ENCODE measurements at places on chromosomes 2 and 18.

DNA sequence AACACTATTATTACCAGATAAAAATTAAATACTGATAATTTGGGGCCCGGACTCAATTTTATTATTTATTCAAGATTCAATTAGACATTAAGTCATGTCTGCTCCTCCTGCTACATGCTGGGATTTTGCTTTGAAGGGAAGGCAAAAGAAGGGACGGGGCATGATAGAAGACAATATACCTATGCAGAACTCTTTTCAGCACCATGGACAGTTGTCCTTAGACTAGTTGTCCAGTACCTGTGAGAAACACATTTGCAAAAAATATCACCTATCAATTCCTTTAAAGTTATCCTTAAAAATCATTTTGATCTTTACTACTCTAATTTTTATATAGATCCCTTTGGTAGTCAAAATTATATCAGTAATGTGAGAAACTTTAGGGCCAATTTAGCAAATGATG, 100.2 kb upstream of the SULT1C3 start:
- no peak for DNase-seq

DNA sequence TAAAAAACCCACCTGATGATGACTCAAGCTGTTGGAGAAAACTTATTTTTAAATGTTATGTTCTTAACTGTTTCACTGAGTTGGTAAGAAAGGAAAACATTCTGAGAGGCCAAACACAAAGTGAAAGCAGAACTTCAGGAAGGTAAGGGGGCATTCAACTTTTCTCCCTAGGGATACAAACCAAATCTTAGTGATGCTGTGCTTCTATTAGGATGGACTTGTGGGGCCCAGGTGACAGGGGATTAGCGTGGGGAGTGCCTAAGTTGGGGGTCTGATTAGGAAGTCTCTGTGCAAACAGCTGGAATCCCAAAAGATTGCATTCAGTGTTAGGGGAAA, 18.5 kb downstream of the PDCL3 start:
- no peak for DNase-seq

DNA sequence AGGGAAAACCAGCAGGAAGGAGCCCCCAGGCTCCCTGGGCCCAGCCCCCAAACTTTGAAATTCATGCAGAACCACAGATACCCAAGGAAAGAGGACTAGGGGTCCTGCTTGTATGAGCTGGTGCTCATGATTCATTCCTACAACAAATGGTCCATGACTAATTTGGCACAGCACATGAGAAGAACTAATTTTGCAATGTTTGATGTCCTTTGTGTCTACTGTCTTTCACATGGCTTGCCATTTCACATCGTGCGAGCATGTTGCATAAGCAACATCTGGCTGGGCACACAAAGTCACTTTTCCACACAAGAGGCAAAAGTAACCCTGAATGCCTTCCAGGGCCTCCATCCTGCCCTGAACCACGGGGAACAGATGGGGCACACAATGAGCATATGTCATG, 149.6 kb upstream of the APCDD1 start:
- DNase-seq, result no peak

DNA sequence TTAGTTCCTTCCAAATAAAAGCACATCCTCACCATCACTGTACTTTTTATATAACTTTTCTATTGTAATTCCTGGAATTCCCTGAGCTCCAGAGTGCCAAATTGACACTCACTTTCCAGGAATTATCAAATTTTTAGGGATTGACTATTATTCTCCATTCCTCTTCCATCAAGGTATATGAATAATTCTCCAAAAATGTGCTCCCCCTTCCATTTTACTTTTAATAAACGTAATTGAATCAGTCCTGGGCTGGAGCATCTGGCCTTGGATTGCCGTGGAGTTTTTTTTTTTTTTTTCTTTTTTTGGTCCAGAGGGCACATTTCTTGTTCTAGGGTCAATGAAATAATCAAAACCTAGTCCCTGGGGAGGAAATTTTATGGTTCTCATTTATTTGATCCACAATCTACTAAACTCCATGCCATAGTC, 304.3 kb downstream of the CDCA7 start:
- no peak for DNase-seq

DNA sequence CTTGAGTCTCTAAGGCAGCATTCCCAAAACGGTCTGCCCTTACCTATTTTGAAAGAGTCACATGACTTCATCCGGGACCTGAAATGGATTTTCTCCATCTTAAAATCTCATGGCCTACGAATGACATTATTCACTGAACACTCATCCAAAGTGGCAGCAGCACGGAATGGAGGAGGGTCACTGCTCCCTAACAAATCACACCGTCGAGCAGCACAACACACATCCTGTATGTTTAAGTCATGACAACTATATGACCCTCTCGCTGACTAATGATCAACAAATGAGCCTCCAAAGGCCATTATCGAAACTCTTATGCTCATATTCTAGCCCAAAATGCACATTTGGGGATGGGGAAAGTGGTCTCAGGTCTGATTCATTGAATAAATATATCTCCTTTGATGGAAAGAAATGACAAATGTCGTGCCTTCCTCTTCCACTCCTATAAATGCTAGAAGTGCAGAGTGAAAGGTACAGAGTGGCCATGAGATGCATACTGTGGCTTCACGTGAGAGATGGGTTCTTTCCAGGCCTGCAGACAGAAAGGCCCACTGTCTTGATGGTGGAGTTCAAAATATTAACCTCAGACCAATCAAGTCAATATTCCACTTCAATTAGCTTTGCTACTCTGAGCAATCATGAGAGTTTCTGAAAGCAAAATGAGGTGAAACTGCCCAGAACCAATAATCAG, 70.8 kb downstream of the C2orf76 start:
- no peak for DNase-seq

- DNase-seq, result no peak
Observed at GRCh38 chr18:75204269-75204731, 4.6 kb downstream of the PTGR3 start.

DNA sequence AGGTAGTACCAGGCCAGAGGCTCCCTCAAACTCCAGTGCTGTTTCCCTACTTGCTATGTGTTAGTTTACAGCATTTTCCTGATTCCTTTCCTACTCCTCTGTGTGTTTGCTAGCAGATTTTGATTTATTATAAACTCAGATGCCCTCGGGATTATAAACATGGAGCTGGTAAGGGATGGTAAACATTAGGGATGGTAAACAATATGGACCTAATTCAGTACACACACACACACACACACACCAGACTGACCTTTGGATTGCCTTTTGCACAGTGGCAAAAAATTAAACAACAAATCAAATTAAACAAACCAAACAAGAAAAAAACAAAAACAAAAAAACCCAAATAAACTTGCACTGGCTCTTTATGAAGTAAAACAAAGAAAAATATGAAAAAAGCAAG, 55.4 kb upstream of the ACVR1 start:
- DNase-seq, result peak; percentile 37

- DNase-seq, result no peak
Observed at GRCh38 chr2:26018184-26019055, 15.5 kb upstream of the RAB10 start.

GRCh38 chr2:66437691-66438497, 3.0 kb downstream of the MEIS1 start:
- DNase-seq, result no peak
